COLO829 (cell line): ENCODE measurements at places on chromosomes 4 and X.
A peak's percentile ranks its signal among the peaks of the same experiment; 100 is the strongest.

DNA sequence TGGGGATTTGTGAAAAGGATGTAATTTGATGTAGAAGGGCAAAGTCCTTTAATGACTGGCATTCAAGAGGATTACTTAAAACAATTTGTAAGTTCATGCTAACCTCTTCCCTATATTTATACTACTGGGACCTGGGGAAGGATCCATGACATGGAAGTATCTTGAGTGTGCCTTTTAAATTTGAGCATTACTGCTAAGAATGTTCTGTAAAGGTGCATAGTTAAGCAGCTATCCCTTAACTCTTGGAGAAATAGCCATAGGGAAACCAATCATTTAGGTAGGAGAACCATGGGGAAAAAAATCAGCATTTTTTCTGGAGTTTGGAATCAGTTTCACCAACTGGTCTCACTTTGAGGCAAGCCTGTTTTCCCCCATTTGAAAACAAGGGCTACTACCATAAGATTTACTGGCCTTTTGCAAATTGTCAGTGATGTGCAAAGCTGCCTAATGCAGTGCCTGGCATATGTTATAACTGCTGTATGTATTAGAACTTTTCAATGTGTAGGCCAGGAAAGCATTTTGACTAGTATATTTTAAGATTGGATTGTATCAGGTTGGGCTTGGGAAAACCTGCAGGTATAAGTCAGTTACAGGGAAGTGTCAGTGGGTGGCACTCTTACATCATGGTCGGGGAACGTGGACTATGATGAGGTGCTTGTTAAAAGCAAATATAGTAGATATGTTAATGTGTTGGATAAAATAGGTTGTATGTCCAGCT is 72.1 kb downstream of the PRSS12 start:
- peak; percentile 69 for DNase-seq

GRCh38 chrX:4181782-4182407 is 468.4 kb upstream of the PRKX start:
- DNase-seq, result no peak

DNA sequence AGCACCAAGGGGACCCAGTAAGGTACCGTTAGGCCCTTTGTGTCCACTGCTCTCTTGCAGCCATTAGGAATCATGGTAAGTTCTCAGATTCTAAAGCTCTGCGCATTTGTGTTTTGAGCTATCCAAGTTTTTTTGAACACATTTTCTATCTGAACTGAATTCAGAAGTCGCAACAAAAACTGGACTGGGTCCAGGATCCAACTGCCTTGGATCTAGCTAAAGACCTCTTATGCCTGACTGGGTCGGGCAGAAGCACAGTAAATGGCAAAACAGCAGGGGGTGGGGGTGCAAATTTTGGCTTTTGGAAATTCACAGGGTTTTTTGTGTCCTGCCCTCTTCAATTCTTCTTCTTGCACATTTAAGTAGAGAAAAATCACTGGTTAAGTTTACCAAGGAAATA is 30.0 kb downstream of the RCHY1 start:
- no peak for DNase-seq

- no peak for DNase-seq
Measured at GRCh38 chr4:14149176-14150053, 521.9 kb upstream of the BOD1L1 start.

- DNase-seq, result peak; percentile 41
Measured at GRCh38 chr4:76984127-76984526, 34.6 kb downstream of the SEPTIN11 start.

GRCh38 chr4:150218447-150218846 is 140.2 kb downstream of the DCLK2 start:
- DNase-seq, result no peak

DNA sequence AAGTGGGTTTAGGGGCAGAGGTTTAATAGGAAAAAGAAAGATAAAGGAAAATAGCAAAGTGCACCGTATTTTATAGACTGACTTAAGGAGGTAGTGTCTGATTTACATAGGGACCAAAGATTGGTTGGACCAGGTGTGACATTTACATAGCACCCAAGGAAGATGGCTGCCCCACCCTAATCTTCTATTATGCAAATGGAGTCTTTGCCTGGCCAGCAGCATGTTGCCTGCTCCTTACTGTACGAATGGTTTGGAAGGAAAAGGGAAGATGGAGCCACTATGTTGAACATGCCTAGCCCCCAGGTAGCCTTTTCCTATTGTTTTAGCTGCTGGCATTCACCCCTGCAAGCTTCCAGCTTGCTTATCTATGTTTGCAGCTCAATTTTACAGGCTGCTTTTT is 146.2 kb upstream of the PDE5A start:
- no peak for DNase-seq

GRCh38 chrX:101208152-101208905 is 11.3 kb upstream of the DRP2 start:
- DNase-seq, result no peak

DNA sequence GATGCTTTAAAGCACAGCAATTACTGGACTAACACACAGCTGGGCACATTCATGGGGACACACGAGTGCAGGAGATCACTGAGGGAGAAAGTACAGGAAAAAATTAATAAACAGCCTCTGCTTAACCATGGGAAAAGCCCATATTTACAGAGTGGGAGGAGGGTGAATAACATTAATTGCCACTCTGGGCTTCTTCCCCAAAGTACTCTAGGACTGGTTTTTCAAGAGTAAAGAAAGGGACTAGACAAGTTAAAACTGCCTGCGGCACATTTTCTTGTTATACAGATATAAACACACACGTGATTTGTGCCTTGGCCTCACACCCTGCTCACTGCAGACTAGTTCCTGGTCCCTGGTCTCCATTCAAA is 179.7 kb upstream of the TET2 start:
- DNase-seq, result no peak

DNA sequence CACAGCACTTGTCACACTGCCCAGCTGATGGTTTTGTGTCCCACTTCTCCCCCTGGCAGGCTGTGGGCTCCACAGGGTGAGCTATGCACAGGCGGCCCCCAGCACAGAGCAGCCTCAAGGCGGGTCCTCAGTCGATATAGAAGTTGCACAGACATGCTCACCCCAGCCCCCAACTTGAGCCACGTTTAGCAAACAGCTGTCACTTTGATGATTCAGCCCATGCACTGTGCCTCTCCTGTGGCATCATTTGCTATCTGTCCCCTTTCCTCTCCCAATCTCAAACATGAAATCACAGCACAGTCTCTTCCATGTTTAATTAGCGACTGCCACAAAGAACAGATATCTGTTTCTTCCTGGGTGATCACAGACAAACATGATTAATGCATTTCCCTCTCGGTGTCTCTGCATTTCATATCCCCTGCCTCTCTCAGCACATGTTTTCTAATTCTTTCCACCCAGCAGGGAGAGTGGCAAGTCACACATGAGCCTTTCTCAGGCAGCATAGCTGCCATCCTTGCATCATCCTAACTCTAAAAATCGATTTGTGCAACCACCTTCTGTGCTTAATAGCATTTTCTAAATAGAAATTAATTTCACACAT is 204.9 kb downstream of the EVC2 start:
- no peak for DNase-seq

DNA sequence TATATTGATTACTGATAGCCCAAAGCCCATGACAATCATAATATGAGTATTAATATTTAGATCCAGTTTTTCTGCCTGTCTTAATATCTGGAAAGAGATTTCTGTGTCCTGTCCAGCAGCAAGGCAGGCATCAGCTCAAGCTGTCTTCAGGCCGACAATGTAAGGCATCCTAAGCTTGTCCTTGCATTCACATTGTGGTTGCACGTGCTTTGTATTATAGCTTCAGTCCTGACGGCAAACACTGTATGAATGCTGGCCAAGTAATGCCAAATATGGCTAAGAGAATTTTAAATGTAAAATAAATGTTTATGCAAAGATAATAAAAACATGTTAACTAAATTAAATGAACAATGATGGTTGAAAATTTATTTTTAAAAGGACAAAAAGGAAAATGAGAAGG is 255.7 kb upstream of the RPS6KA3 start:
- DNase-seq, result no peak

DNA sequence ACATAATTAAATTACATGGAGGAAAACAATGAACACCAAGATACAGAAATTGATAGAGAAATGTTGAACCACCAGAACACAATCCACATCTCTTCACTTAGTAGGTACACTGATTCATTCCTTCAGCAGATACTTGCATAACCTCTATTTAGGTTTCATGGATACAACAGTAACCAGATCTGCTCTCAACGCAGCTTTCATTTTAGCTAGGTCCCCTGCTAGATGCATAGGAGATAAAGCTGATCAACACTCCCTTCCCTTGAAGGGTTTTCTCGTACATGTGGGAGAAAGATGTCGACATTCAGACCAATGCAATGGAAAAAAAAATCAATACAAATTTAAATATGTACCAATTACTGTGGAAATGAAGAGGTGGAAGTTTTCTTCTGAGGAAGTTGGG is 37.3 kb downstream of the UNC5C start:
- no peak for DNase-seq

DNA sequence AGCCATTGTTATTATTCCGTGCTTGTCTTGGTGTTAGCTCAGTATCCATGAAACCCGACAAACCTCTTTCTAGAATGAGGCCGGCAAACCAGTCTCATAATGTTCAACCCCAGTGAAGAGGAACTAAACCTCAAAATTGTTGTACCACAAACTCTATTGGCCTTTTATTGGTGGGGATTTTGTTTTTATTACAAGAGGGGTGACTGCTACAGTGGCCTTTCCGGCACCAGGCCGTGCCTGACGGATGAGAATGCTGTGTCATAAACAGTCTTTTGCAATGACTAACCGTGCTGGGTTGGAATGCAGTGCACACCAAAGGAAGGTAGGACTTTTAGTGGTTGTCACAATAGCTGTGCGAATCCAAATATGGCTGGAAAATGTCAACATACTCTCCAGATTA is 60.8 kb downstream of the SHROOM2 start:
- no peak for DNase-seq

DNA sequence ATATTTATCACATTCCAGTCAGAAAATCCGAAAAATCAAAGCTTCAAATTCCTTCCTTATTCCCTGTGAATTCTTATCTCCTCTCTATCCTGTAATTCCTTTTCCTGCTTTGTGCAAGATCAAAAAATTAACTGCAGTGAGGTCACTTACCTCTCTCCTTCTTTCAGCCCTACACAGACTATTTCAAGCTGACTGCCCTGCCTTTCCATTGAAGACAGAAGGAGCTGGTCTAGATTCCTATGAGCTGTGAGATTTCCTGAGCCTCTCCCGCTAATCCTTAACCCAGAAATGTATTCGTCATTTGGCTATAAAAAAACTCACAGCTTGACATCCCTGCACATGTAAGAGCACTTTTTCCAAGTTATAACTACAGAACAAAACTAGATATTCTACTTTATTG is 26.6 kb downstream of the TRIML2 start:
- no peak for DNase-seq

DNA sequence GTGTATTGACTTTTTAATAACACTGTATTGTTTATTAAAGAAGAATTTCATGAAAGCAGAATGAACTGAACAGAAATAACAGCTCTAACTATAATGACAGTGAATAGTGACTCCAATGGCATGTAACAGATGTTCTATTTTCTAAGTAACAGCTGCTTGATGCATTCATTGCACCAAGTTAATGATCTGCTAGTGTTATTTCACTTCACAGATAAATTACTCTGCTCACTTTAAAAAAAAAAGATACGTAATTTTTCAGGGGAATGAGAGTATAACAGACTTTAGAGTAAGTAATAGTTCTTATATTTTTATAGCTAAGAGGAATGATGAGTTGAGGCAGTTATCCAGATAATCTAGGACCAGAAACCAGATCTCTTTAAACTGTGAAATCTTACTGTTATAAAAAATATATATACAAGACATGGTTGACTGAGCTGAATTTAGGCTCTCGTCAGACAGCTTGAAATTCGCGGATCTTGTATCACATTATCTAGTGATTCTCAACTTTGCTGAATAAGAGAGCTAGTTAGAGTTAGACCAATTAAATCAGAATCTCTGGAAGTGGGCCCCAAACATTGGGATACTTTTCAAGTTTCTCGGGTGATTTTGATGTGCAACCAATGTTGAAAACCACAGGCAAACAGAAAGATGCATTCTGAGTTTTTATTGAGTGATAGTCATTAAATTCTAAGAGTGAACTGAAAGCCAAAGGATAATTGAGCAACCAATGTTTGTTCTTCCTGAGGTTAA is 840.7 kb downstream of the DMD start:
- DNase-seq, result no peak

DNA sequence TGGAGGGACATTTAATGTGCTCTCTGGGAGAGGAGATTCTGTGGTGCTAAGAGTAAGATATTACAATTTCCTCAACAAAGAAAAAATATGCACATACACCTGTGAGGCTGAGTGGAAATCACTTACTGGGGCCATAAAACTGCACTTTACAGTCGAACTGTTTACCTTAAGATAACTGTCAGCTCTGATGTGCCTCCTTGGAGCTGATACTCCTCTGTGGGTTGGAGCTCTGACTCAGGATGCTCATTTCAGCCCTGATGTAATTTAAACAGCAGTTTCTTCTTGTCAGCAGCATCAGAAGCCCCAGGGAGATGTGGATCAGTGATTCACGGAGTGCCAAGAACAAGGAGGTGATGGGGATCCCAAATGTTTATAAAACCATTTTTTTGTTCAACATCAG is 241.9 kb upstream of the SFRP2 start:
- no peak for DNase-seq

DNA sequence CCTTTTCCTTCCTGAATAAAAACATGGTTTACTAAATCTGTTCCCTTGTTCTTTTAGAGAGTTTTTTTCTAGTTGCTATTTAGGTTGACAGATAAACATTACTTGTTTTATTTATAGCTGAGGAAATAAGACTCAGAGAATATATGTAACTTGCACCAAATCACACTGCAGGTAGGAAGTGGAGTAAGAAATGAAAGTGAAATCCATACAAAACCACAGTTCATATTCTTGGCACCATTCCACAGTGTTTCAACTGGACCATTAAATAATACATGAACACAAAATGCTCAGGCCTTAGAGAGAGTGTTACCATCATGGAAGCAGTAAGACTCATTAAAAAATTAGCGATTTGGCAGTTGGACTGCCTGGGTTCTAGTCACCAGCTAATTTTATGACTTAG is 326.9 kb upstream of the SLIT2 start:
- DNase-seq, result no peak

DNA sequence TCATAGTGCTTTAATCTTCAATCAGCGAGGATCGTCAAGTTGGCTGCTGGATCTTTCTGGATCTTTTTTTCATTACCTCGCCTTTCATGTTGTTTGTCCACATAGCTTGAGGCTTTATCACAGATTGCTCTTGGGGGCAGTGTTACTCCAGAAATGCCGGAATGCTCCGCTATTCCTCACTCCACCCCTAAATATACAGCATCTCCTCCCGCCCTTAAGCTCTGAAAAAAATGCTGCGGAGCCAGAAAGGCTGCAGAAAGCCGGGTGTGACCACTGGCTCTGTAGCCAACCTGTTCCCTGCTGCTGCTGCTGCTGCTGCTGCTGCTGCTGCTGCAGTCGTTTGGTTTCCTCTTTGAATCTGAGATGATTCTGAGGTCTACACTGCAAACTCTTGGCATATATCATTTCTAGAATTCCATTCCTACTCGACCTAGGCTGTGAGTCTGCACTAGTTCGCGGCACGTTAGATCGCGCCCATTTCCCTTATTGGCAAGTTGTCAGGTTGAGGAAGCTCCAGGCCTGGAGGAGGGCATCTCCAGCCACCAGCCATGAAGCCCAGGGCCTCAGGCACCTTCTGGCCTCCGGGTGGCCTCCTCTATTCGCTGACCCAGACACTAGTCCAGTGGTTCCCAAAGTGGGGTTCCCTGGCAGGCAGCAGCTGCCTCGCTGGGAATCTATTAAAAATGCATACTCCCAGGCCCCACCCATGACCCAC is 34.2 kb downstream of the WDR13 start:
- peak; percentile 90 for DNase-seq
